ENCODE measurements at places on chromosomes 11 and 22. TPM values are rescaled to one million over a fixed set of nuclear protein-coding genes. Genes with fewer than 3 reads are reported as not detected.

The TBX10 gene
- not detected for total RNA-seq

The TMX2 gene
- total RNA-seq = 67.4 TPM

The RIMBP3C gene
- total RNA-seq = 0.16 TPM

The CHRNA10 gene
- 0.38 TPM for total RNA-seq

The OR8D1 gene
- not detected for total RNA-seq

The GAB4 gene
- total RNA-seq = not detected

The TYR gene
- total RNA-seq = not detected

The CHRDL2 gene
- 18.7 TPM for total RNA-seq

The CNGA4 gene
- not detected for total RNA-seq

The PRG3 gene
- not detected for total RNA-seq

The MAJIN gene
- total RNA-seq = not detected

The MS4A6E gene
- 0.62 TPM for total RNA-seq

The SLC25A45 gene
- total RNA-seq = 6.6 TPM

The SEC14L2 gene
- 0.30 TPM for total RNA-seq

The RCE1 gene
- 2.5 TPM for total RNA-seq

The SMDT1 gene
- total RNA-seq = 193 TPM

The OR4D5 gene
- not detected for total RNA-seq

The OR52H1 gene
- total RNA-seq = not detected

The NXPE4 gene
- not detected for total RNA-seq

The PKP3 gene
- total RNA-seq = 0.20 TPM

The PAX6 gene
- not detected for total RNA-seq

The MS4A2 gene
- 0.72 TPM for total RNA-seq

The RBMXL2 gene
- total RNA-seq = not detected

The MAPK12 gene
- total RNA-seq = 14.4 TPM

The OR52A1 gene
- not detected for total RNA-seq

The DRD4 gene
- total RNA-seq = 0.49 TPM

The CTTN gene
- 144 TPM for total RNA-seq

The CCDC89 gene
- total RNA-seq = 0.72 TPM

The LYVE1 gene
- total RNA-seq = 56.7 TPM

The BDNF gene
- total RNA-seq = 9.9 TPM

The OR9G4 gene
- not detected for total RNA-seq

The SMIM35 gene
- total RNA-seq = not detected

The TRAF6 gene
- total RNA-seq = 13.4 TPM

The BACE1 gene
- 13.7 TPM for total RNA-seq

The USH1C gene
- not detected for total RNA-seq

The SOX10 gene
- 0.11 TPM for total RNA-seq

The ANO9 gene
- total RNA-seq = 0.26 TPM

The TRIM51 gene
- not detected for total RNA-seq

The MRGPRE gene
- 0.38 TPM for total RNA-seq
